Naive B cell (primary cell): ENCODE measurements at places on chromosomes 13 and 19.
A peak's percentile ranks its signal among the peaks of the same experiment; 100 is the strongest.

GRCh38 chr19:39843919-39844793, 2.0 kb downstream of the FBL start:
- DNase-seq, result peak; percentile 45

DNA sequence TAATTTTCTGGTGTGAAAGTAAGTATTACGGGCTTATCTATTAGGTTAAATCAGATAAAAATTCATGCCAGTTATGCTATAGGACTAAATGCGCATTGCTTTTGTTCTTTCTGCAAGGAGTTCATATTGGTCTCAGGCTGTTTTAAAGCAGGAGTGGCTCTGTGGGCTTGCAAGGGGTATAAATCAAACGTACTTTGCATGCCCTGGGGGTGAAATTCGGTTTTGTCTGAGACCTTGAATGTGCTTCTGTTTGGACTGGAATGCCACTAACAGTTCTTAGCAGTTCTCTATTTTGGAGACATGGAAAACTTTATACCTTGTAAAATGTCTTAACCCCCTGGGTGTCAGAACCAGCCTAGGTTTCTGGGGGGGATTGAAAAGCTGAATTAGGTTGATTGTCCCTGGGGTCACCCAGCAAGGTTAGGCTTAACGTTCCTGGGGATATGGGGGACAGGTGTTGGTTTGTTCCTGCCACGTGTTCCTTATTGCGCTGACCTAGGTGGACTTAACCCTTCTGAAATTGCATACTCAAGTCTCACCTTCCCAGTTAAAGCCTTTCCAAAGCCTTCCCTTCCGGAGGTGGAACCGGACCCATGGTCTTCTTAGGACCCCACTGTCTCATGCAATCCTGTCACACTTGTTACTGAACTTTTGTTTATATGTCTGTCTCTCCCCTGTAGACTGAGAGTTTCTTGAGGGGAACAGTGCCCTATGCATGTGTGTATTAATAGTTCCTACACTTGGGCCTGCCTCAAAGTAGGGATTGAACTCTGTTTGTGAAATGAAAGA, 182.2 kb downstream of the LMO7 start:
- no peak for DNase-seq

- no peak for DNase-seq
Observed at GRCh38 chr19:42762789-42763188, 2.7 kb downstream of the PSG8 start.

DNA sequence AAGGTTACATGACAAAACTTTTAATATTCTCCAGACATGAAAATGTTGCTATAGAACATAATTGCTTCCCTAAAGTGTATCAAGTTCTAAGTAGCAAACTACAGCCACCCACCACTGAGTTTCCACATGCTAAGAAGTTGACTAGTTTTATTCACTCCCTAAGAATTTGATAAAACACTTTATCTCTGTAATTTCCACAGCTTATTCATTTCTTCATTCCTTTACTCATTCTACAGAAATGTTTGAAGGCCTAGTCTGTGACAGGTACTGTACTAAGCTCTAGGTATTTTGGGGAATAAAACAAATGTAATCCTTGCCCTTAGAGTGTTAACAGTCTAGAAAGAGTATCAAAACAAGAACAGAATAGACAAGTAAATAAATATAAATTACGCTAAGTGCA, 101.8 kb upstream of the DIAPH3 start:
- DNase-seq, result no peak

DNA sequence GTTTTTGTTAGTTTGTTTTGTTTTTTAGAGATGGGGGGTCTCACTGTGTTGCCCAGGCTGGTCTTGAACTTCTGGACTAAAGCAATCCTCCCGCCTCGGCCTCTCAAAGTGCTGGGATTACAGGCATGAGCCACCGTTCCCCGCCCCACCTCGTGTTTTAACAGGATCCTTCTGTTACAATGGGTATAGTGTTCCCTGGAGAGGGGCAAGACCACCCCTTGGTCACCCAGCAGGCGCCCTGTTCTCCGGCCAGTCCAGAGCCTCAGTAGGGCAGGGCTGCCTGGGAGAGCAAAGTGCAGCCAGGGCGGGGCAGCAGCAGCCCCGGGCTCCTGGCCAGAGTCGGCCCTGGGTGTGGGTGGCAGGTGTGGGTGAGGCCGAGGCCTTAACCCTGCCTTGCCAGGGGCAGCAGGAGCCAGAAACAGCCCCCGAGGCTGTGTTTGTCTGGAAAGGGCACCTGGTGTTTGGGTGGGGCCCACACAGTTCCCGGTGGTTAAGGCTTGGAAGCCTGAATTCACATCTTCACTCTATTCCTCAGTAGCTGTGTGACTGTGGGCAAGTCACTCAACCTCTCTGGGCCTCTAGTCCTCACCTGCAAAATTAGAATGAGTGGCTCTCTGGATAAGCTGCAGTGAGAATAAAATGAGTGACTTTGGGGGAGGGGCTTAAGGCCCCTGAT, 7.2 kb downstream of the VASP start:
- no peak for DNase-seq

GRCh38 chr13:34867590-34867989, 74.5 kb upstream of the NBEA start:
- no peak for DNase-seq

DNA sequence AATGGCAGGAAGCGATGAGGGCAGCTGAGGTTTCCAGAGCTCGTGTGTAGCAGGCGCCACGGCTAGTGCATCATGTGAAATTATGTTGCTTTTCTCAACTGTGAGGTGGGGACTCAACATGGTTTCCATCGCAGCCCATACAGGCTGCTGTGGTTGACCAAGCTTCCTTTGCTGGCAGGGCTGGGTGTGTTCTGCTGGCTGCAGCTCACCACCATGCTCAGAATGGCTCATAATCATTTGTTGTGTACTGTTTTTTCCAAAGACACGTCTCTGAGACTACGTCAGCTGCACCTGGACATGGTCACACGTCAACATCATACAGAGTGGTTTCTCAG, 16.1 kb upstream of the RASA3 start:
- peak; percentile 78 for DNase-seq

GRCh38 chr19:38669552-38669951, 22.1 kb downstream of the ACTN4 start:
- no peak for DNase-seq

- no peak for DNase-seq
Observed at GRCh38 chr13:111241006-111241755, 79.3 kb upstream of the TEX29 start.

DNA sequence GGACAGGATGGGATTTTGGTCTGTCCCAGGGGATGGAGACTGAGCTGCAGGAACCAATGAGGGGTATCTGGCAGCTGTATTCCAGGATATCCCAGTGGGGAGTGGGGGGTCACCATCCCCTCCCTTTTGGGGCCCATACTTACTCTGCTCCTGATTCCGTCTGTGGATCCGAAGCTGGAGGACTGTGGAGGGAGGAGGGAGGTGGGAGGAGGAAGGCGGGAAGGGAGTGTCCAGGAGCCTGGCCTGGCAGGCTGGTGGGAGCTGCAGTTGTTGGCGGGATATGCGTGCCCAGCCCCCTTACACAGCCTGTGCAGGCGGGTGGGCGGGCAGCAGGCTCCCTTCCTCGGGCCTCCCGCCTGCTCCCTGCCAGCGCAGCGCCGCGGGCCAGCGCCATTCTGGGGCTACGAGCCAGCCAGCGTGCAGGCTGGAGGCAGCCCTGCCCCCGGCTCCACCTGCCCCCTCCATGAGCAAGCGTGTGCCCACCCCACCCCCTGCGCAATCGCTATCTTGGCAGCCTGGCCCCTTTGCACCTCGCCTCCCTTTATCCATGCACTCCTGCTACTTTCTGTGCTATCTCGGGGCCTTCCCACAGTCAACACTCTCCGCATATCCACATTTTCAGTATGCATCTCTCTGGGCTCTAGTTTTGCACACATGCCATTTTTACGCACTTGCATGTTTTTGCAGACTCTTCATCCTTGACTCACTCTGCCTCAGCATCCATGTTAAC, 2.8 kb downstream of the MAMSTR start:
- no peak for DNase-seq

- DNase-seq, result no peak
Observed at GRCh38 chr13:72545030-72545719, 182.3 kb downstream of the MZT1 start.

DNA sequence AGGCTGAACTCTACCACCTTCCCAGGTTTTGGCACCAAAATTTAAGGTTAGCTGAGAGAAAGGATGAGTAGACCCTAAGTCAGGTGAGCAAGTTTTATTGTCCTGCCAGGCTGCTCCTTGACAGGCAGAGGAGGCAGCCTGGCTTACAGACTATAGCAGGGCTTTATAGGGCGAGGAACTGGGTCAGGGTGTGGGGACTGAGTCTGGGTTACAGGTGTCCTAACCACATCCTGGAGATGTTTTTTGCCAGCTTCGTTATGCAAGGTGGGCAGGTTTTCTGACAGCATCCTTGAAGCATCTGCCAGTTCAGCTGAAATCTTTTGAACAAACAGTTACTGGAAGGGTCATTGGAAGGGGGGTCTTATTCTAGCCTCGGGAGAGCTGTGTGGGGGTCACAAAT, 905.7 kb upstream of the SLITRK5 start:
- no peak for DNase-seq

DNA sequence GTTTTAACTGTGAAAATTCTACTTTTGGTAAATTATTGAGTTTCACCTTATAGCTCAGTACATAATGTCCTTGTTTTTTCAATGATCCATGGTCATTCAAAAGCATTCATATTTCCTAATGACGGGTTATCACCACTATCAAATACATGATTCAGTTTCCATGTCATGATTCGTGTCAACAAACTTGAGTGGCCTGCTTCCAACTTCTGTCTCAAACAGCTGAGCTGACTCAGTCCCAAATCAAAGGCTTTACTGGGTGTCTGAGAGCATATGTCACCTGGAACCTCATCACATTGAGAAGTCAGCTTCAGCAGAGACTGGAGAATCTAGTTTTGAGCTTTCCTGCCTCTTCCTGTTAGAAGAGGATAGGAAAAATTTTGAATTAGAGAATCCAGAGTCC, 40.3 kb upstream of the SGCG start:
- DNase-seq, result no peak

DNA sequence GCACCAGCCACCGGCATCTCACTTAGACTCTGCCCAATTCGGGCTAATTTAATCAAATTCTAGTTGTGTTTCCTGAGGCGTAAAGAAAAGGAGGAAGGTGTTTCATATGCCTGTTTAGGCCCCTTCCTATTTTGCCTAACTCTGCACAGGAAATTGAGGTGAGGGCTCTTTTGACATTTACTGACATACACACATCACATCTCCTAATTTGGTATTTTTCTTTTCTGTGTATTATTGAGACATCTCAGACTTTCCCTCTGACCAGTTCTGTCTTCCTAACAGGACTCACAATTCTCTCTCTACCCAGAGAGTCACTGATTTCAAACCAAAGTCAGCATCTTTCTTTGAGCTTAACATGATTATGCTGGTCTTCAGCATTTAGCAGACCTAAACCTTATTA, 7.9 kb downstream of the CEACAM3 start:
- peak; percentile 14 for DNase-seq

- no peak for DNase-seq
Observed at GRCh38 chr13:106911627-106912026, 343.7 kb upstream of the ARGLU1 start.

DNA sequence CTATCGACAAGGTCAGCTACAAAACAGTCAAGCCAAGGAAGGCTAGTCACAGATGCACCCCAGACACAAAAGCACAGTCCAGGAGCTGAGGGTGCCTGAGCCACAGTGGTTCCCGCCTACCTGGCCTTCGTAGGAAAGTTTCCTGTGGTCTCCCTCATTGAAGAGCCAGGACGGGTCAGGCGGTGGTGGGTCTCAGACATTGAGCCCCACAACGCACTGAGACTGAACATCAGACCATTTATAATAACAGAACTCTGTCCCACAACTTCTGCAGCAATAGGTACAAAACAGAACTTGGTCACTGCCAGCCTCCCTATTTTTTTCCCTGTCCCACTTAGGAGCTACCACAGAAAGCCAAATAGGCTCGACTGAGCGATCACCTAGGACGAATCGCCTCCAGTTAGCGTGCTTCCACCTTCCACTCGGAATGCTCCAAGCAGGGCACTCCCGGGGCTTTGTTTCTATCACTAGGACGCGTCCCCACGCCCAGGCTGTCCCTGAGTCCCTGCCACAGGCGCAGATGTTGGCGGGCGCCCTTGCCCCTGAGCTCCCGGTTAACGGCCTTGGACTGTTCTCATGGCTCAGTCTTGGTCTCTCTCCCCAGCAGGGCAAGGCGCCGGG, 640 bp upstream of the ZNF544 start:
- DNase-seq, result no peak

DNA sequence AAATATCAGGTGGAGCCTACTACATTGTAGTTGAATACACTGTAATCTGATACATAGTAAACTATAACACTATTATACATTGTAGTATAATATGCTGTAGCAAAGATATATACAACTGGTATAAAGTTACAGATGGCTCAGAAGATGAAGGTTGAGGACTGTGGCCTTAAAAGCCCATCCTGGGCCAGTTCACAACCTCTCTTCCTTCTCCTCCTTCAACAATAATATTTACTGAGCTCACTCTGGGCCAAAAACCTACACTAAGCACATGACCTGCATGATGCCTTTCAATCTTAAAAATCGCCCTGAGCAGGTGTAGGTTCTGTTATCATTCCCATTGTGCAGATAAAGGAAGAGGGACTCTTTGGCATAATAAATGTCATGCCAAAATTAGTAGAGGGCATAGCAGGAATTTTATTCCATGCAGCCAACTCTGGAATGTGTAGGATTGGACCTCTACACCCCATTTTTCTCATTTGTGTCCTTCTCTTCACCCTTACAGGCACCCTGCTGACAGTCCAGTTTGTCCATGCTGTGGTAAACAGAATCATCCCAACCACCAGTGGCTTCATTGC, 14.6 kb upstream of the SIN3B start:
- no peak for DNase-seq

- no peak for DNase-seq
Observed at GRCh38 chr19:7682175-7682855, 1.7 kb downstream of the TRAPPC5 start.

- no peak for DNase-seq
Observed at GRCh38 chr19:15218501-15218900, 13.7 kb downstream of the EPHX3 start.

GRCh38 chr19:7924241-7924640, 1.7 kb downstream of the CTXN1 start:
- DNase-seq, result no peak

DNA sequence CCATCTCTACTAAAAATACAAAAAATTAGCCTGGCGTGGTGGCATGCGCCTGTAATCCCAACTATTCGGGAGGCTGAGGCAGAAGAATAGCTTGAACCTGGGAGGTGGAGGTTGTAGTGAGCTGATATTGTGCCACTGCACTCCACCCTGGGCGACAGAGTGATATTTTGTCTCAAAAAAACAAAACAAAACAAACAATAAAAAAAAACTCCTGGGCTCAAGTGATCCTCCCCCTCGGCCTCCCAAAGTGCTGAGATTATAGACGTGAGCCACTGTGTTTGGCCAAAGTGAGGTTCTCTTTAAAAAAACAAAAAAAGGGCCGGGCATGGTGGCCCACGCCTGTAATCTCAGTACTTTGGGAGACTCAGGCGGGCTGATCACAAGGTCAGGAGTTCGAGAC, 3.8 kb upstream of the JUNB start:
- DNase-seq, result no peak

DNA sequence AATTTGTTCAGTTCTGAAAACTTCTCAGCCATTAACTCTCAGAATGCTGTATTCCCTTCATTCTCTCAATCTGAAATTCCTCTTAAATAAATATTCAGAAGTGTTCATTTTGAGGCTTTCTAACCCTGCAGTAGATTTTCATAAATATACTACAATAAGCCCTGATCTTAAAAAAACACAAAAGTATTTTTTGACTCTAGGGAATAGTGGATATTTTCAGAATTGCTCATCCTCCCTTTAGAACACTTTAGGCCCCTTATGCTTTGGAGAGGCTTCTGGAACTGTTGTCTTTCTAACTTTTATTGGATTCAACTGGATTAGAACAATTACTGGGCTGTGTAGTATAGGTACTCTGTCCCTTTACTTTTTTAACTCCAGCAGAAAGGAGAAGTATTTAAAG, 1662.6 kb upstream of the MIR17HG start:
- no peak for DNase-seq
